ENCODE measurements at places on chromosomes 13 and 19.

DNA sequence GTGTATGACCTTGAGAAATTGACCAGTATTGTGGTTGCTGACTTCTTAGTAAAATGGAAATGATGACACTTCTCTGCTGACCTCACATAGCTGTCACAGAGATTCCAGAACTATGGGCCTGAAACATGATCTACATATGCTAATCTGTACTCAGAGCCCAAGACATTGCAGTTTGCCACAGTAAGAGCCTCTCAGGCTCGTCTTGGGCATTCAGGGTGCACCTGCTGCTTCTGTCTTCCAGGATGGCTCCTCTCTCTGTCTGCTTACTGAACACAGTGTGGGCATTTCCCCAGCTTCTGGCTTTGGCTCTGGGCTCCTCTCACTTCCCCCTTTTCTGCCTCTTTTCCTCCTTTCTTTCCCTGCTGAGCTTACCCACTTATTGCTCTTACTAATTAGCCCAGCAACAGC, 22.3 kb upstream of the SLC46A3 start:
- H3K36me3 ChIP-seq: no peaks in the 10 kb centered on the region
- no peaks in the 10 kb centered on the region for H3K4me1 ChIP-seq
- no peak for DNase-seq
- no peak overlapping the region for H3K27ac ChIP-seq
- no peaks in the 10 kb centered on the region for H3K27me3 ChIP-seq
- H3K4me3 ChIP-seq: no peak overlapping the region

DNA sequence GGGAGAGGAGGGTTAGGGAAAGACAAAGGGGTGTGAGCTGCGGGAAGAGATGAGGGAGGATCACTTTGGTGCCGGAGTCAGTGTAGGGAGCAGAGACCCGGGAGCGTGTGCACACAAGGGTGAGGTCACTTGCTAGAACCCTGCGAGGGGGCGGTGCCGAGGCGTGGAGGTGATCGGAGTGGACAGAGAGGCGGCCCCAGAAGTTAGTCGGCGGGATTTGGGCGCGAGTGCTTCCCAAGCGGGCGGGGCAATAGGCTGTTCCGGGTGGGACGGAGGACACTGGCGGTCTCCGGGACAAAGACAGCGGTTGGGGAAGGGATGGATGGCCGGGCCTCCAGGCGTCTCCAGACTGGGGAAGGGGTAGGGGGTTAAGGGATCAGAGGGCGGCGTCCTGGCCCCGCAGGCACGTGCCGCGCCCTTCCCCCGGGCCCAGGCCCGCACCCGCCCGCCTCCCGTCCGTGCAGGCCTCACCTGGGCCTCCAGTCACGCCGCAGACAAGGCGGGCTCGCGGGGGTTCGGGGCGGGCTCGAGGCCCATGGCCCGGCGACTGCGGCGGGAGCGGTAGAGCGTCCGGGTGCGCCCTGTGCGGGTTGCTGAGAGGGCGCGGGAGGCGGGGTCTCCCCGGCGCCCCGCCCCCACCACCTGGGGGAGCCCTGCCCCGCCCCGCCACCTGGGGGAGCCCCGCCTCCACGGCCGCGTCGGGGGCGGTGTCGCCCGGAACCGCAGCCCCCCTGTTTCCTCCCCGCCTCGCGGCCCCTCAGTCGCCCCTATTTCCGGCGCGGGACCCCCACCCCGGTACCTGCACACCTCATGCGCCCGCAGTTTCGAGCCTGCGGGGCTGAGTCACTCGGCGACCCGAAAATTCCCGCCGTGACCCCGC, at the start of gene LPAR2:
Gene LPAR2 (minus strand): TSS at position 600 of the 880 bp plus-strand sequence. CDS start 945 bp downstream, outside the sequence.
- peak within 1 kb of the TSS; percentile 38 for H3K4me3 ChIP-seq
- no peaks in the 10 kb centered on the region for H3K36me3 ChIP-seq
- H3K27me3 ChIP-seq: no peaks in the 10 kb centered on the region

DNA sequence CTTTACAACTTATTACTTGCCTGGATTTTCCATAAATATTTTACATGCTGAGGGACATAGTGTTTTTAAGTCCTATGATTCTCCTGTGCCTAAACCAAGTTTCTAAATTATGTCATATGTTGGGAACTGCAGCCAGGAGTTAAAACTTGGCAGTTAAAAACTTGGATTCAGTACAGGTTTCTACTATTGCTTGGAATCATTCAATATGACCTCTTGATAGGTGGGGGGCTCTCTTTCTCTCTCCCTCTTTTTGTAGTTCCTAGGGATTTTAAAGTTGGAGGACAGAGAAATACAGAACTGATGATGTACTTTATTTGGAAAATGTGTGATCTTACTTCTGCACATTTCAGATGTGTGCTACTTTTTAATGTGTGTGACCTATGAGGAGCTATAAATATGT, 4.7 kb downstream of the CSNK1A1L start:
- H3K27ac ChIP-seq: no peak overlapping the region
- no peak overlapping the region for H3K4me3 ChIP-seq
- H3K27me3 ChIP-seq: no peaks in the 10 kb centered on the region
- H3K4me1 ChIP-seq: no peaks in the 10 kb centered on the region
- H3K36me3 ChIP-seq: no peaks in the 10 kb centered on the region

GRCh38 chr19:46357846-46358583, 11.1 kb downstream of the PPP5C start:
- no peaks in the 10 kb centered on the region for H3K36me3 ChIP-seq
- H3K4me1 ChIP-seq: no peaks in the 10 kb centered on the region
- no peak overlapping the region for H3K27ac ChIP-seq
- no peaks in the 10 kb centered on the region for H3K27me3 ChIP-seq
- no peak for DNase-seq

DNA sequence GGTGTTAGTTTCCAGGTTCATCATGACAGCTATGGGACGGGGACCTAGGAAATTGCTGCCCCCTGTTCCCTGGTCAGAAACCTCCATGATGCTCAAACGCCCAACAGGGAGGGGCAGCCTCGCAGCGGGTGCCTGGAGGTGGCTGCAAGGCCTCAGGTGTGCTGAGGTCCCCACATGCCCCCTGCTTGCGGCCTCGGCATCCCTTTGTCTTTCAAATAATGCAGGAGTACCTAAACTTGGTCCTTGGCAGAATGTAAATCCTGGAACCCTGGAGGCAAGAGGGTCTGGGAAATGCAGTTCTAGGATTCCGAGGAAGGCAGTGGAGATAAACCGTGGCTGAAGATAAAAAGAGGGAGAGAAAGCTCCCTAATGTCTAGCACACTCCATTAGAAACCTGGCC, 52.4 kb downstream of the SKA3 start:
- no peak overlapping the region for H3K27ac ChIP-seq
- no peak overlapping the region for H3K4me3 ChIP-seq
- no peaks in the 10 kb centered on the region for H3K4me1 ChIP-seq
- DNase-seq: no peak
- no peaks in the 10 kb centered on the region for H3K36me3 ChIP-seq

DNA sequence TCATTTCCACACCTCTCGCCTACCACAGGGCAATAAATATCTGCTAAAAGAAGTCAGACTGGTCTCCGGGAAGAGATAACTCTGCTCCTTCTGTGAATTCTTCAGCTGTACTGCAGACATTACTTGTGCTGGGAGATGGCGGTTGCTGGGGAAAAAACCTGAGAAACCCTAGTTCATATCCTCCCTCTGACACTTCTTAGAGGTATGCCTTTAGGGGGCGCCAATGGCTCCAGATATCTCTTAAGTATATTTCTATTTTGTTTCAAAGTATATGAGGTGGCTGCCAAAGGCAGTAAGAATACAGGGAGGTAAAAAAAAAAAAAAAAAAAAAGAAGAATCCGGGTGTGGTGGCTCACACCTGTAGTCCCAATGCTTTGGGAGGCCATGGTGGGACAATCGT, 175.2 kb downstream of the PAN3 start:
- no peaks in the 10 kb centered on the region for H3K27me3 ChIP-seq
- no peak overlapping the region for H3K4me3 ChIP-seq
- no peak overlapping the region for H3K27ac ChIP-seq

GRCh38 chr19:51000981-51001380, 423 bp downstream of the KLK8 start:
- H3K27me3 ChIP-seq: no peaks in the 10 kb centered on the region
- no peaks in the 10 kb centered on the region for H3K4me1 ChIP-seq
- H3K36me3 ChIP-seq: no peaks in the 10 kb centered on the region
- peak overlapping the region; percentile 52 for H3K4me3 ChIP-seq

- H3K27ac ChIP-seq: no peak overlapping the region
- no peak overlapping the region for H3K4me3 ChIP-seq
- no peaks in the 10 kb centered on the region for H3K27me3 ChIP-seq
Measured at GRCh38 chr13:99002172-99002710, 24.4 kb upstream of the DOCK9 start.

DNA sequence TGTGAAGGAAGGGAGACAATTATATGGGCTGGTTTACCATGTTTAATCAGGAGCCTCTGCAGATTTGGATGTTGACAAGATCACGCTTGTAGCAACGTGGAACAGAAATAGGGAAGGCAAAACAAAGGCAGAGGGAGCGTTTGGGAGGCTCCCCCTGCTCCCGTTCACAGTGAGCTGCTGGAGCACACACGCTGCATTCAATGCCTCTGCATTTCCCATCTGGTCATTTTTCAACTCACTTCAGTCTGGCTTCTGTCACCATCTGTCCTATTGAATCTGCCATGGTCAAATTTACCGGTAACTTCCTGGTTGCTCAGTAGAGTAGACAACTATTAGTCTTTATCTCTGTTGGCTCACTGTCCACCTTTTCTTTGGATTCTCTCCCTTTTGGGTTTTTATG, 91.0 kb downstream of the NHLRC3 start:
- H3K27me3 ChIP-seq: no peaks in the 10 kb centered on the region
- H3K4me1 ChIP-seq: no peaks in the 10 kb centered on the region
- no peak for DNase-seq

DNA sequence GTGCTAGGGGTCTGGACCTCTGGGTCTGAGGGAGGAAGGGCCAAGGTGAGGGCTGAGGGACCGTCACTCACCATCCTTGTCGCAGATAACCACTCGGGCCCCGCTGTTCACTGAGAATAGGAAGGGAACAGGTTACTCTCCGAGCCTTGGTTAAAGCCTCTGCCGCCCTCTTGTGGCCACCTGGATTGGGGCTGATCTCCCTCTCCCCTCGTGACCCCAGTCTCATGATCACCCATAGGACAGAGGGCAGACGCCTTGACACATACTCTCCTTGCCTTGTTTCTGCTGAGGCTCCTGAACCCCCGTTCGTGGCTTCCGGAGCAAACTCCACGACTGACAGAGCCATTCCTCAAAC, 580 bp downstream of the HSD17B14 start:
- no peaks in the 10 kb centered on the region for H3K4me1 ChIP-seq
- DNase-seq: peak; percentile 95
- H3K27ac ChIP-seq: peak overlapping the region; percentile 88
- H3K4me3 ChIP-seq: peak overlapping the region; percentile 69

GRCh38 chr13:21051675-21052074, 9.7 kb downstream of the LATS2 start:
- no peak for DNase-seq
- no peak overlapping the region for H3K4me3 ChIP-seq
- no peaks in the 10 kb centered on the region for H3K36me3 ChIP-seq
- no peak overlapping the region for H3K27ac ChIP-seq
- no peaks in the 10 kb centered on the region for H3K27me3 ChIP-seq

GRCh38 chr19:48554385-48555091, 2.6 kb downstream of the SULT2B1 start:
- H3K36me3 ChIP-seq: no peaks in the 10 kb centered on the region
- no peaks in the 10 kb centered on the region for H3K4me1 ChIP-seq
- H3K27ac ChIP-seq: peak overlapping the region; percentile 77
- no peaks in the 10 kb centered on the region for H3K27me3 ChIP-seq
- DNase-seq: no peak

- H3K27ac ChIP-seq: peak overlapping the region; percentile 58
- DNase-seq: no peak
- H3K4me1 ChIP-seq: peaks cover 7% of the 10 kb centered on the region
- H3K27me3 ChIP-seq: peaks cover 6% of the 10 kb centered on the region
Measured at GRCh38 chr13:112893570-112894422, 75.2 kb upstream of the MCF2L start.

- no peak for DNase-seq
Measured at GRCh38 chr19:50159078-50159477, 4.0 kb downstream of the IZUMO2 start.

- no peak overlapping the region for H3K4me3 ChIP-seq
- DNase-seq: no peak
- H3K27ac ChIP-seq: no peak overlapping the region
Measured at GRCh38 chr13:110665491-110666254, 40.2 kb downstream of the CARS2 start.

DNA sequence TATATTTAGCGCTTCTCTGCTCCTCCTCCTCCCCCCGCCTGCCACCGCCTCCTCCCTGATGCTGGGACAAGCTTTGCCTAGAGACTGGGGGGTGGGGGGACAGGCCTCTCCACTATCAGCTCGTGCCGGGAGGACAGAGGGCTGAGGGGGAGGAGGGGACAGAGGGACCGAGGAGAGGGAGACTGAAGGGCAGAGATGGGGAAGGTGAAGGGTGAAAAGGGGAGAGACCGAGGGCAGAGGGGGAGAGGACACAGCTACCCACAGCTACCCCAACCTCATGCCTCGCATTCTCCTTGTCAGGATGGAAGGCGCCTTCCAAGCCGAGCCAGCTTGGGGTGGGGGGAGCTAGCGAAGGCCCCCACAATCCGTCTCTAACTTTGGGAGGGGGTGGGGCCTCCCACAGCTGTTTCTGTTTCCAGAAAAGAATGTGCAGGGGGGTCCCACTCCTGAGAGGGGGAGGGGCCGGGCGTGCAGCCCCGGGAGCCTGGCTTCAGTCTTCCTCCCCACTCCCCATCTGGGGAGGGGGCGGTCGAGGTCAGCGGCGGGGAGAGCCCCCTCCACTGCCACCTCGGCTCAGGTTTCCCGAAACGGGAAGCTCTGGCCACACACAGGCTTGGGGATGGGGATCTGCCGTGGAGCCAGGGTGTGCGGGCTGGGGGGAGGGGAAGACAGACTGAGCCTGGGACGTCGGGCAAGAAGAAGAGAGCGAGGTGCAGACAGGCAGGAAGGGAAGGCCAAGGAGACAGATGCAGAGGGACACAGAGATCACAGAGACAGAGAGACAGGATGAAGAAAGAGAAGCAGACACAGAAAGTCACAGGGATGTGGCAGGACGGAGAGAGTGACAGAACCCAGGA, 1.6 kb downstream of the DACT3 start:
- H3K36me3 ChIP-seq: no peaks in the 10 kb centered on the region
- H3K27ac ChIP-seq: peak overlapping the region; percentile 38
- H3K4me1 ChIP-seq: peaks cover 5% of the 10 kb centered on the region
- peaks cover 18% of the 10 kb centered on the region for H3K27me3 ChIP-seq
- peak overlapping the region; percentile 63 for H3K4me3 ChIP-seq
- DNase-seq: no peak
